ENCODE measurements at places on chromosomes 5 and 9. TPM values are rescaled to one million over a fixed set of nuclear protein-coding genes. Genes with fewer than 3 reads are reported as not detected.

DNA sequence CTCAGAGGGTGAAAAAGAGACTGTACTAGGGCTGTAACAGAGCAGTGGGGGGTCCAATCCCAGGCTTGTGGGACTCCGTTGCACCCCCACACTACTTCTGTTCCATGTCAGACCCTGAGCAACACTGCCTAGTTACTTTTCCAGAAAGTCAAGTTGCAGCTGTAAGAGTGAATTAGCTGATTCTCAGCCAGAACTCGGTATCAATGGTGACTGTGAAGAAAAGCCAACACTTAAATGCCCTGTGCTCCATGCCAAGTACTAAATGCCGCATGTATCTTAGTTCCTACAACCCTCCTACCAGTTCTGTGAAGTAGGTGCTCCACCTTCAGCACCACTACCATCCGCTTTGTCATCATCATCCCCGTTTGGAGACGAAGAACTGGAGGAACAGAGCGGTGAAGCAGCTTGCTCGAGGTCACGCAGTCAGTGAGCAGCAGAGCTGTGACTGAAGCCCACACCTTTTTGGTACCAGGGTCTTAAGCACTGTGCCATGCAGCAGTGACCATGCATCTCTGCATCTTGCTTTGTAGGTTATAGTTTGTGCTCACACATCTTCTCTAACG is 64.3 kb downstream of the NSG2 start:
- no peak for DNase-seq
- H3K36me3 ChIP-seq, result no peaks in the 10 kb centered on the region
- H3K4me1 ChIP-seq, result no peaks in the 10 kb centered on the region
- H3K27ac ChIP-seq, result no peak overlapping the region
- no peaks in the 10 kb centered on the region for H3K27me3 ChIP-seq

DNA sequence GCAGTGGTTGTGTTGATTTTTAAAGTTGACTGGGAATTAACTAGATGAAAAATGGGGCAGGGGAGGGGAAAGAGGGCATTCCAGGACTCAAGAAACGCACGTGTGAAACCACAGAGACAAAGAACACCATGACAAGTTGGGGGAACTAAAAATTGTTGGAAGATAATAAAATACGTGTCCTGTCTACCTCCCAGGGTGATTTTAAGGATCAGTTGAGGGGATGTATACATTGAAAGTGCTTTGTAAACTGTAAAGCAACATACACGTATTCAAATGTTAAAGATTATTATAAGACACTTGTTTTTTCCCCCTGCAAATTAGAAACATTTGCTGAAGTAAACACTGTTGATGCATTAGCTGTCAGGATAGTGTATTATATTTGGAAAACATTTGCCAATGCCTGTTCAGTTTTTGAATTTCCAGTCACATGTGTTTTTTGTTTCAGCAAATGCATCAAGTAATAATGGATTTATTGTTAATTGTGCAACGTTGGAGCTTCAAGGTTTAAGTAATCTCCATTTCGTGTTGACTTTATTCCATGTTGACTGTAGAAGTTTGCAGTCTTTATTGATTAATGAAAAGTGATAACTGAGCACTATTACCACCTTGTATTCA is 412.7 kb downstream of the ACTL7B start:
- no peak overlapping the region for H3K27ac ChIP-seq
- no peaks in the 10 kb centered on the region for H3K36me3 ChIP-seq
- DNase-seq, result no peak
- H3K4me1 ChIP-seq, result no peaks in the 10 kb centered on the region
- H3K27me3 ChIP-seq, result no peaks in the 10 kb centered on the region

GRCh38 chr9:126957687-126958053 is 43.1 kb downstream of the RALGPS1 start:
- no peak for DNase-seq
- peaks cover 19% of the 10 kb centered on the region for H3K27me3 ChIP-seq
- H3K4me1 ChIP-seq, result no peaks in the 10 kb centered on the region
- H3K36me3 ChIP-seq, result no peaks in the 10 kb centered on the region

Gene SMIM27
- 30.4 TPM for total RNA-seq

Gene C9orf40
- 17.9 TPM for total RNA-seq

Gene CMYA5
- total RNA-seq, result 0.28 TPM
